ENCODE measurements at places on chromosomes 5 and 9.

- no peak for DNase-seq
These were observed 223.5 kb downstream of the TMEM161B start for GRCh38 chr5:88045165-88045564.

DNA sequence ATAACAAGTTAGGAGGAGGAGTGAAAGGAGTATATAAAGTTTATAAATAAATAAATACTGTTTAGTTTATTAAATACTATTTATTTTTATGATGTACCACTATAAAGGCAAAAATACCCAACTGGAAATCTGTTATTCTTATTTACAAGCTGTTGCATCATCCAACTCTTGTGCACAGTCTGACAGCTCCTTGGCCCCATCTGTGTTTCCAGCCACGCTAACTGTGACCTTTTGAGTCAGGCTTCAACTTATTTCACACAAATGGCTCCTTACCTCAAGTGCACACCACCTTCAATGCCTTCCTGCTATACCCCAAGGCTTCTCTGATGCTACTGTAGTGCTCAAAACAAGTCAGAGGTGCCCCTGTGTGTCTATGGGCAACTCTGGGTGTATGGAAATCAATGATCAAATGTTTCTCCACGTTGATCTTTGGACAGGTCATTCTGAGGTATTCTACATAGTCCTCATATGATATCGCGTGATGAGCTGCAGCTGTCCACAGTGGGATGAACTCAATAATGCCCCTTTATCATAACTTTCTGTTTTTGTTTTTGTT lies 303.2 kb upstream of the GRAMD2B start:
- DNase-seq, result no peak

- no peak for DNase-seq
These were observed 100.3 kb downstream of the NSG2 start for GRCh38 chr5:174145821-174146220.

DNA sequence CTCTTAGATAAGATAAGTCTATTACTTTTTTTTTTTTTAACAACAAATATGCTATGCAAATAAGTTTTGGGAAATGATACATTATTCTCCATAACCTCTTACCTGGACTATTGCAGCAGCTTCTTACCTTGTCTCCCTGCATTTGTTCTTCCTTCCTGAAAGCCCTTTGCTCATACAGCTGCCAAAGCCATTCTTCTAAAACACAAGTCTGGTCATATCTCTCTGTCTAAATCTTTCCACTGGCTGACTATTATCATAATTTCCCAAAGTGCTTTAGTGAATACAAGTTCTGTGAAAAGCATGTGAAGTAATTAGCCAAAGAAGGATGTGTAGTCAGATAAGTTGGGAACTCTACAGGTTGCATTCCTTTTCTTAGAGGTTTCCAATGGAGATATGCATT lies 115.4 kb upstream of the CNTLN start:
- no peak for DNase-seq

DNA sequence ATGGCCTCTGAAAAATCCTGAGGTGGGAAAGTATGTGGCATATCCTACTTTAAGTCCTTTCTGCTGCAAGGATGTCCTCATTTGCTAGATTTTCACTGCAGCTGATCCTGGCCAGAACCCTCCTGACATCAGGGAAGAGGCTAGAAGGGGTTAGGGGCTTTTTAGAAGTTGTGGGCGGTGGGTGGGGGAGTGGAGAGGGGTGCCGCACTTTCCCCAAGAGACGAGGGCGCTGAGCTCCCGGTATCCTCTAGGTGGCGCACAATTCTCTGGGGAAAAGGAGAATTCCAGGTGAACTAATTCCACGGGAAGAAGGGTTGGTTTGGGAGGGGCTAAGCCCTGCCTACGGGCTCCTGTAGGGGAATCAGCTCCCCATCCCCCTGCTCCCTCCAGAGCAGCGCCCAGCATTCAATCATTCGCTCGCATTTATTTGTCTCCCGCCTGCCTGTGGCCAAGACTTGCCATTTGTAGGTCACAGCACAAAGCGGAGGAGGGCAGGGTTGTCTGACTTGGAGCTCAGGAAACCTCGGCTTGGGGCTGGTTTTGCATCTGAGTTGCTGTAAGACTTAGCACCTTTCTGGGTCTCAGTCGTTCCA lies 42.9 kb upstream of the HAND1 start:
- no peak for DNase-seq

Measured in GM04504 (cell line).